ENCODE measurements at places on chromosomes 1 and 21.

GRCh38 chr1:114126261-114127095, 27.2 kb downstream of the SYT6 start:
- DNase-seq = no peak

DNA sequence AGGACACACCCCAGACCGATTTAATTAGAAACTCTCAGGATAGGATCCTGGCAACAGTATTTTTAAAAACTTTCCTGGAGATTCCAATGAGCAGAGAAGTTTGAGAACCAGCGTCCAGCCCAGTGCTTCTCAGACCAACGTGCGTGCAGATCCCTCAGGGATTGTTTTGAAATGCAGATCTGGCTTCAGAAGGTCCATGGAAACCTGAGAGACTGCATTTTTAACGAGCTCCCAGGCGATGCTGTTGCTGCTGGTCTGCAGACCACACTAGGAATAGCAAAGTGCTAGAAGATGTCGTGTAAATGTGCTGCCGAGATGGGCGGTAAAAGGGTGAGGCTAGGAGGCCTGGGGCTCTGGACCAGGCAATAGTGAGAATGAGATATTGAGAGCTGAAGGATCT, 18.4 kb upstream of the CASQ1 start:
- DNase-seq = no peak

- DNase-seq = no peak
These were observed 697 bp downstream of the AGO3 start for GRCh38 chr1:35931446-35932157.

GRCh38 chr21:28761674-28762356, 230.9 kb downstream of the LTN1 start:
- DNase-seq = no peak

GRCh38 chr21:28932717-28933116, 60.0 kb downstream of the LTN1 start:
- DNase-seq = no peak

GRCh38 chr1:169670836-169671235, 40.6 kb downstream of the SELL start:
- DNase-seq = no peak

DNA sequence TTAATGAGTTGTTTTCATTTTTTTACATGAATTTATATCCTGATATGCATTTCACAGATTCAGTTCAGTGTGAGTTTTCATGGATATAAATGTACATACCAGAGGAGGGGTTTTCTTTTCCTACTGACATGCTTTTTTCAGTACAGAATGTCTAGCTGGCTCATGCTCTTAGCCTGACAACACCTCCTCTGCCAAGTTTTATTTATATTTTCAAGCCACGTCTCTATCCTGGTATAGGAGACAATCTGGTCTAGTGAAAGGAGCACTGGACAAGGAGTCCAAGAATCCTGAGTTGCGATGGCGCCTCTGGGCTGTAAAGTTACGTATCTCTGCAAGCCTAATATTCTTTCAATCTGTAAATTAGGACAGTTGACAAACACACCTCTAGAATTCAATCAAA, 4.9 kb downstream of the DAB1 start:
- no peak for DNase-seq

DNA sequence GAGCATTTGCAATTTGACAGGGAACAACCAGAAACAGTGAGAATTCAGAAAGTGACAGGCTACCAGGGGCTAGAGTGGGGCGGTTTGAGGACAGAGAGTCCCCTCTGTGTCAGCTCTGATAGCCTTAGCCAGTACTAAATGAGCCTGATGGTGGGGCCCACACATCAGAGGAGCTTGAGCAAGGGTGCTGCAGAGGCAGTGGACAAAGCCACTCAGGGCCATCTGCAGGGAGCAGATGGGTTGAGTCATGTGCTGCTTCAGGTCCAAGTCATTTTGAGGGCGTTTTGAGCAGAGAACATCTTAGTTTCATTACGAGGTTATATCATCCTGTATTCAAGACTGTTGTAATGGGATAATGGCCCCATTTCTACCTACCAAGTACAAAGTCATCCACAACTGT, 7.7 kb downstream of the LRRC52 start:
- DNase-seq = no peak
